ENCODE measurements at places on chromosomes 2 and 18.

GRCh38 chr2:190320696-190321095 is 1.1 kb upstream of the HIBCH start:
- no peak for DNase-seq

- DNase-seq, result no peak
These were observed 235.0 kb downstream of the CAMKMT start for GRCh38 chr2:44596537-44597320.

- no peak for DNase-seq
These were observed 19.5 kb downstream of the LIPG start for GRCh38 chr18:49581371-49581770.

DNA sequence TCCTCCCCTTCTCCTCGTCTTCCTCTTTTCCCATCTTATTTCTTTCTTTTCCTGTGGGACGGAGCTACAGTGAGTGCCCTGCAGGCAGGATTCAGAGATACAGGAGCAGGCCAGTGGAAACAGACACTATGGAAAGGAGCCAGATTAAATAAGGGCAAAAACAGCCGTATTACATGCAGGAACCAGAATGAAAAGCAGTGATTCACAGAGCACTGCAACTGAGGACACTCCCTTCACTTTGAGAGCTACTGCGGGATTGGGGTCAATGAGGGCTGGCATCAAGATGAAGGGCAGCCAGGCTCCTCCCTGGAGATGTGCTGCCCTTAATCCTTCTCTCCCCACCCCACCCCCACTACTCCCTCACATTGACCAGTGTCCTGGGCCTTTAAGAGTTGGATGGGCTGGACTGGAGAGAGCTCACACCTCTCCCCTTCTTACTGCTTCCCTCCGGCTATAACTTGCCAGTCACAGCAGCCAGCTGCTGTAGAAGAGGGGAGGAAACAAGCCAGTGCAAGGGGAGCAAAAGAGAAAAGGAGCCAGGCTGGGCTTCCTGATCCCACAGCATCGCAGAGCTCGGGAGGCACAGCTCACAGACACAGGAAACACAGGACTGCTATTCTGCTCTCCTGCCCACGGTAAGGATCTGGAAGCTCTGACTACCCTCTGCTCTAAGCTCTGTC is at the start of gene PLCD4:
TSS of gene PLCD4 (plus strand) at position 464 of the 680 bp plus-strand sequence. CDS start 7,841 bp downstream, outside the sequence.
- no peak for DNase-seq

DNA sequence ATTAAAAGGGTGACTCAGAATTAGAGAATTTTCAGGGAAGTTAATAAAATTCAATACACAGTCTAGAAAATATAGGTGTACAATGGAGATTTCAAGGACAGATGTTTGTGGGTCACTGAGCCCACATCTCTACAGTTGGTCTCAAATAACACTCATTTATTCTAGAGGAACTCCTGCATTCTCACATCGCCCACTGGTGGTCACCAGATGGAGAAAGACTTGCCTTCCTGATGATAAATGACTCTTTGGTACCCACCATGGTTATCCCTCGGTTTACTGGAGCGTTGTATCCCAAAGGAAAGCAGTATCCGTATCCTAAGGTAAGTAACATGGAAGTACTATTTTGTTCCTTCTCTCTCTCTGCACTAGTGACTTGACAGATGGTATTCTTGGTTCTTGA is 1297.1 kb downstream of the DPP10 start:
- DNase-seq, result no peak

GRCh38 chr2:145759228-145759915 is 1239.5 kb upstream of the ZEB2 start:
- DNase-seq, result no peak

DNA sequence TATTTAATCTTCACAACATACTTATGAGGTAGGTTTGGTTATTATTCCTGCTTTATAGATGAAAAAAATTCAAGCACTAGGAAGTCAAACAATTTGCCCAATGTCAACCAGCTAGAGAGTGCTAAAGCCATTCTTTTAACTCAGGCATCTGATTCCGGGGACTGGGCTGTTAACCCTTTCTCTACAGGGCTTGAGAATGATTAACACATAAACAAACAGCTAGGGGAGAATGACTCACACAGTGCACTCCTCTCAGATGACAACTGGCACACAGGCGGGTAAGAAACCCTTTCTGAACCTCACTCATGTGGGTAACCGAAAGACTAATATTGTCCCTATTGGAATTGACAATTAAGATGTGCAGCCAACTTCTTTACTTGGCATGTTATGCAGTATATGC is 86.3 kb upstream of the FSHR start:
- DNase-seq, result no peak

DNA sequence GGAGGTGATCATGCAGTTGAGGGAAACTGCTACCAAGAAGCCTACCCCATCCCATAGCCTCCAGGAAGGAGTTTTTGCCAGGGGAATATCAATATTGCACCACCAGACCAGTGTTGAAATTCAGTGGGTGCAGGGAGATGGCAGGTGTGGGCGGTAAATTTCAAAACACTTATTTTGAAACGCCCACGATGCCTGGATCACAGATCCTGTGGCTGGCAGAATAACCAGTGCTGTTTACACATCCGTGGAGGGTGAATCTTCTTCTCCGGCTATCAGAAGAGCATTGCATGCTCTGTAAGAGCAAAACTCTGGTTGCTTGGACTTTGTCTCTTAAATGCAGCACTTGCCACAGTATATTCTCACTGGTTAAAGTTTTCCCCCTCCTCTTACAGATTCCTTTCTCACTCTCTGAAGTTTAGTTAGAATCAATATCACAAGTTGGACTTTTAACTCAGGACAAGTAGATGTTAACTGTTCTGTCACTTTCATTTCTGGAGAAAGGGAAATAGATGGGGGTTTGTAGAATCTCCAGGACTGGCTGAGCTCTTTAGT is 70.5 kb upstream of the ZCCHC2 start:
- no peak for DNase-seq
